ENCODE measurements at places on chromosomes 5 and 9. TPM values are rescaled to one million over a fixed set of nuclear protein-coding genes. Genes with fewer than 3 reads are reported as not detected.

NXNL2 gene
- total RNA-seq, result not detected

ECPAS gene
- total RNA-seq, result 124 TPM

SLC4A9 gene
- not detected for total RNA-seq

ENC1 gene
- 64.3 TPM for total RNA-seq

PAIP1 gene
- 120 TPM for total RNA-seq

GGTA1 gene
- total RNA-seq, result 0.29 TPM

S100Z gene
- total RNA-seq, result not detected

LRRC70 gene
- 45.2 TPM for total RNA-seq

HAPLN1 gene
- total RNA-seq, result 0.13 TPM

GABRA6 gene
- total RNA-seq, result 0.66 TPM
